ENCODE measurements at places on chromosomes 12 and 14.

- no peaks in the 10 kb centered on the region for H3K27me3 ChIP-seq
- DNase-seq: peak; percentile 61
- no peaks in the 10 kb centered on the region for H3K36me3 ChIP-seq
- H3K4me3 ChIP-seq: peak overlapping the region; percentile 75
Observed at GRCh38 chr12:51217133-51217967, 512 bp downstream of the POU6F1 start.

DNA sequence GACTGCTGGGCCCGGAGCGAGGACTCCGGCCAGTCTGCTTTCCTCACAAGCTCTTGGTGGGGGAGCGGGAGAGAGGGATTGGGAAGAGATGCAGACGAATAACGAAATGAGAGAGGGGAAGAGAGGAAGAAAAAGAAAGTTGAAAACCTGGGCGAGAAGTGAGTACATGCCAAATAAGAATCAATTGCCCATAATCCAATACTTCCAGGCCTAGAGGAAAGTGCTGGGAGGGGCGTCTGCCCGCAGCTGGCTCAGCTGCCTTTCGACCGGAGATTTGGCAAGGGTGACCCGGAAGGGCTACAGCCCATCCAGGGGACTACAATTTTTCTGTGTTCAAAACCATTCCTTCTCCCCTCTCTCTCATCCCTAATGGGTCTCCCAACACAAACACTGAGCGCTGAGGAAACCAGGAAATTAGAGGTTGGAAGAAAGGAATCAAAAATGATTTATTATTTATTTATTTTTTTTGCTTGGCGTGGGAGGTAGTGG is 4.9 kb downstream of the NKX2-1 start:
- H3K27ac ChIP-seq: no peak overlapping the region
- H3K4me3 ChIP-seq: no peak overlapping the region
- H3K4me1 ChIP-seq: peaks cover 13% of the 10 kb centered on the region

DNA sequence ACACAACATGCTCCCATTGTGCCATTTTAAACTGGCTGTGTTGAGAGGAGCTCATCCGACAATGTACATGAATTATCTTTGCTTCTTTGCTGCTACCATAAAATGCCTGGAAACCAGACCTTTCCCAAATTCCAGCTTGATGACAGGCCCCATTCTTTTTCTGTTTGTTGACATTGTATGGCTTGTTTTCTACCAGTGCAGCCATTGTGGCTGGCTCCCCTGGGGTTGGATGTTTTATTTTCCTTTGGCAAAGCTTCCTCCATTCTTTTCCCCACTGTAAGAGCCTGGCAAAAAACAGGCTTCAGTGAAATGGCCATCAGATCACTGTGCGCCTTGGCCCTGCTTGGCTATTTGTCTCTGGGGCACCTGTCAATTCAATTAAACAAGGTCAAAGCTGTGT is 532.5 kb downstream of the VRK1 start:
- H3K4me1 ChIP-seq: no peaks in the 10 kb centered on the region
- H3K36me3 ChIP-seq: no peaks in the 10 kb centered on the region
- no peaks in the 10 kb centered on the region for H3K27me3 ChIP-seq
- H3K4me3 ChIP-seq: no peak overlapping the region

GRCh38 chr14:58760121-58760520 is 122.4 kb downstream of the DACT1 start:
- H3K4me1 ChIP-seq: no peaks in the 10 kb centered on the region
- no peaks in the 10 kb centered on the region for H3K27me3 ChIP-seq

Data from psoas muscle (tissue), 8 donors.